ENCODE measurements at places on chromosomes 1 and 21. TPM values are rescaled to one million over a fixed set of nuclear protein-coding genes. Genes with fewer than 3 reads are reported as not detected.

The SHE gene
- total RNA-seq, result 0.10 TPM

The PLEKHG5 gene
- total RNA-seq, result 2.1 TPM

The SPRR5 gene
- not detected for total RNA-seq

The GPN2 gene
- total RNA-seq, result 11.1 TPM

The PRDX1 gene
- total RNA-seq, result 27.7 TPM

The PADI4 gene
- 8.2 TPM for total RNA-seq

All from mononuclear cell (primary cell).